Stimulated activated CD4-positive, alpha-beta T cell treated with anti-CD3 and anti-CD28 coated beads, Interleukin-2, amount 100 ng/mL, for 48 hours (primary cell): ENCODE measurements at places on chromosomes 7 and 10.

- no peak for DNase-seq
Observed at GRCh38 chr7:102140952-102141370, 145.7 kb upstream of the SH2B2 start.

GRCh38 chr7:2299131-2299829 is 15.0 kb downstream of the SNX8 start:
- DNase-seq = peak; percentile 21

- no peak for DNase-seq
Observed at GRCh38 chr10:43479275-43479674, 42.4 kb downstream of the ZNF487 start.

GRCh38 chr7:45709168-45710042 is 135.2 kb downstream of the ADCY1 start:
- DNase-seq = no peak

GRCh38 chr10:132868995-132869394 is 73.4 kb downstream of the CFAP46 start:
- no peak for DNase-seq

DNA sequence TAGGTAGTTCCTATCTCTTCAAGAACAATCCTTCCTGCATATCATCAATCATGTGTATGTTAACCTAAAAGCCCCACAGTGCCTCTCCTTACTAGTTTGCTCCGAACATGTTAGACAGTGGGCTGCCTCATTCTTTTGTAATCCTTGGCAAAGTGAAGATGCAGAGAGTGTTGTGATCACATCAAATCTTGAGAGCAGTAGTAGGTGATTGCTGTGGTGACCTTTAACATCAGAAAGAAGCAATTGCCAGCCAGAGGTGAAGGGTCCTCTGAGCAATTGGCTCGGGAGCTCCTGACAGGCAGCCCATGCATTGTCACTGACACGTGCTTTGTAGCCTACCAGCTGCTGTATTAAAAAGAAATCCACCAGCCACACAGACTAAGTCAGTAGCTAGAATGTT is 19.6 kb upstream of the GSTK1 start:
- DNase-seq = no peak

GRCh38 chr10:79241990-79242619 is 105.2 kb upstream of the PPIF start:
- peak; percentile 59 for DNase-seq

GRCh38 chr10:120646738-120647456 is 189.9 kb downstream of the PLPP4 start:
- no peak for DNase-seq

DNA sequence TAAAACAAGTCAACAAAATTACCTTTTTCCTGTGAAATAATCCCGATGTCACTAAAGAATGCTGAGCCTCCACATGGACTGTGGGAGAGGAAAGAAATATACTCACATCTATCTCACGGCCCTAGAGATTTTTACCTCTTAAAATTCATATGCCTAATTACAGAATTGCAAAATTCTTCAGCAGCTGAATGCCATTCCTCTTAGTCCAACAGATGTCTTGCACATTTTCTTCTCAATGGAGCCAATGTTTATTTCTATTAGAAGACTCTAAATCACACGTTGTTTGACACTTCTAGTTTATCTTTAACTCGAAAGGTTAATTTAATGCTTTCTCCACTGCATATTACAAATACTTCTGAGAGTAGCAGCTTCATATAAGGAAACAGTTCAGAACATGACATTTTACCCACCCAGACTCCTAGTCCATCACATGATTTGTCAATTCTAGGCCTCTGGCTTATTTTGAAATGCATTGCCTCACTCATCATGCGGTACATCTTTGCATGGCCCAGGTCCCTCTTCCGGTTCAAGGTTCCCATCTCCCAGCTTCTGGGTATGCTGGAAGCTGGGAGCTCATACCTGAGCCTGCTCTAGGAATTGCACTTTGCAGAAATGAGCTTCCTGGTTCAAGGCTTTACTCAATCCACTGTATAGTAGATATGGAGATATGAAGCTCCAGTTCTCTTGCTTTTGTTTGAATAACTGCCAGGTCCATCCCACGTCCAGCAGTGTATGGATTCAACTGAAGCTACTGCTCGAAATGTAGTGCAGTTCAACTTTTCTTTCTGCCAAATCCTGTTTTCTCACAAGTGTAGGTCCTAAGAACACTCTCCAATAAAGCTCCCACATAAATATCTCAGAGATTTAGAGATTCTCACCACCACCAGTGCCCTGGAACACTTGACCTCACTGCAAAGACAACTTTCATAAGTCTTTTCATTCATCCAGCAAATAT is 306.2 kb downstream of the GPR37 start:
- no peak for DNase-seq

DNA sequence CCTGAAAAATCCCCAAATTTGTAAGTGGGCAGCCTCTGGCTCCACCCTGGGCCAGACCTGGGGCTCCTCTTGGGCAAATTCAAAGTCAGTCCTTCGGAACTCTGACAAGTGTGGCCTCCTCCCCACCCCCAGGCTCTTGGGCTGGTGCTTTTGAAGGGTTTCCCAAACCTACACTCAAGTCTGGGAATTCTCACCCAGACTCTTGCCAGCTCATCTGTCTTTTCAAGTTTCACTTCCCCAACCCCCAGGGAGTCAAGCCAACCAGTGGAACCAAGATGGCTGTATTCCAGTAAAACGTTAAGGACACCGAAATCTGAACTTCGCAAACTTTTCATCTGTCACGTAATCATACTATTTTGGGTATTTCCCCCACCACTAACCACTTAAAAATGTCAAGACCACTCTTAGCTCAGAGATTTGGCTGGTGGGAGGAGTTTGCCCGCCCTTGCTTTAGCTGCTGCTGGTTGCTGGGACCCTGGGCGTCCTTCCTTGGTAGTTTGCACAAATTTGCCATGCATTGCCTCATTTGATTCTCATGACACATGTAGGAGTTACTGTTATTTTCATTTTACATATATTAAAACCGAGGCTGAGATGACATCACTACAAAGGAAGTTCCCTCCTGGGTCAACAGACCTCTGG is 1.7 kb upstream of the MYO1G start:
- peak; percentile 64 for DNase-seq

DNA sequence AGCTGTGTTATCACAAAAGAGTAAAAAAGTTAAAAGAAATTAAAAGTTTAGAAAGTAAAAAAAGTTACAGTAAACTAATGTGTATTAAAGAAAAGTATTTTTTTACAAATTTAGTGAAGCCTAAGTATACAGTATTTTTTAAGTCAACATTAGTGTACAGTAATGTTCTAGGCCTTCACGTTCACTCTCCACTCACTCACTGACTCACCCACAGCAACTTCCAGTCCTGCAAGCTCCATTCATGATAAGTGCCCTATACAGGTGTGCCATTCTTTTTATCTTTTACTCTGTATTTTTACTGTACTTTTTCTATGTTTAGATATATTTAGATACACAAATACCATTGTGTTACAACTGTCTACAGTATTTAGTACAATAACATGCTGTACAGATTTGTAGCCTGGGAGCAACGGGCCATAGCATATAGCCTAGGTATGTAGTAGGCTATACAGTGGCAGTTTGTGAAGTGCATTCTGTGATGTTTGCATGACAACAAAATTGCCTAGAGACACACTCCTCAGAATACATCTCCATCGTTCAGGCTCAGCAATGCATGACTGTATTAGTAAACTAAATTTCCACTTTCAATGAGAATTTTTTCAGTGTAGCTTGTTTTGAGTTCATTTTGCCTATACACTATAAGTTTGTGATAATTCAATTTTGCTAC is 539.9 kb upstream of the C7orf33 start:
- no peak for DNase-seq
